Epithelial cell of umbilical artery (primary cell): ENCODE measurements at places on chromosomes 11 and 22. TPM values are rescaled to one million over a fixed set of nuclear protein-coding genes. Genes with fewer than 3 reads are reported as not detected.

CNTN5 gene
- total RNA-seq: not detected in 2 replicates

RAB30 gene
- total RNA-seq: 4.5 and 14.6 TPM in 2 replicates

KRTAP5-9 gene
- total RNA-seq: not detected in 2 replicates

NFAM1 gene
- not detected in 2 replicates for total RNA-seq
